ENCODE measurements at places on chromosomes 3 and 15.

- DNase-seq, result no peak
Measured at GRCh38 chr15:64746356-64746755, 29.0 kb downstream of the RBPMS2 start.

DNA sequence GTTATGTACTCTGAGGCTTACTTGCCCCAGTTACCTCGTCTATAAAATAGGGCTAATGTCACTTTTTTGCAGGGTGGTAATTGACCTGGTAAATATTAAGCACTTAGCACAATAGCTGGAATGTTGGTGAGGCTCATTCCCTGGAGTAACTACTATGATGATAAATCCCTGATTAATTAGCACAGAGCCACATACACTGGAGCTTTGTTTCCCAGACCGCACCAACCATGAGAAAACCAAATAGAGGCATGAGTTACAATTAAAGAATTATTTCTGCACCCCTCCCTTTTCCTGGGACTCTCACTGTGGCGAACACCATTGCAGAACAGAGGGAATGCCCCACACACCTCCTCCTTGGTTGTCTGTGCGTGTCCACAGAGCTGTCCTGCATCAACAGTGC is 76.6 kb upstream of the CPOX start:
- DNase-seq, result no peak

- no peak for DNase-seq
Measured at GRCh38 chr15:73932381-73933191, 6.3 kb downstream of the LOXL1 start.

DNA sequence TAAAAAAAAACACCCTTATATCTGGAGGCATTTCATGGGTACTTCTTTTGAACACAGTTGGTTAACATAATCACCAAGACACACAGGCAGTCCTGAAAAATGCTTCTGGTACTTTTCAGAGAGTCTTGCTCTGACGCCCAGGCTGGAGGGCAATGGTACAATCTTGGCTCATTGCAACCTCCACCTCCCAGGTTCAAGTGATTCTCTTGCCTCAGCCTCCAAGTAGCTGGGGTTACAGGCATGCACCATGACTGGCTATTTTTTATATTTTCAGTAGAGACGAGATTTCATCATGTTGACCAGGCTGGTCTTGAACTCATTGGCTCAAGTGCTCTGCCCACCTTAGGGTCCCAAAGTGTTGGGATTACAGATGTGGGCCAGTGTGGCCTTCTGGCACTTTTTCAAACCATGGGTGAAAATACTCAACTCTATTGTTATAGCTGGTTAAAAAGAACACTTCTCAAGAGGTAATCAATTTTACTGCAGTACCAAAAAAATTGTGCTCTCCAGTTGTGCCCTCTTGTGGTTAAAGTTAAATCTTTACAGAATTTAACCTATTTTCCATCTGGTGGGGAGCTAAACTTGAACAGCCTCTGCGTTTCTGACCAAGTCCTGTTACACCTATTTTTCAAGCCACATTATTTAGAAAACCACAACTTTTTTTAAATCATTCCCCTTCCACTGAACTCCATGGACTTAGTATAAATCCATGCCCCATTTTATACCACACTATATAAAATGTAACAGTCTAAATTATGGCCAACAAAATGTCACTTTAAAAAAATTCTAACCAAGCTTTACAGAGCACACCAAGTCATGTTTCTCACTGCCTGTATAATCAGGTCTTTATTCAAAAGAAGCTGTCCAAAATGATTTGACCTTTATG is 1.2 kb upstream of the SNAPC5 start:
- no peak for DNase-seq

DNA sequence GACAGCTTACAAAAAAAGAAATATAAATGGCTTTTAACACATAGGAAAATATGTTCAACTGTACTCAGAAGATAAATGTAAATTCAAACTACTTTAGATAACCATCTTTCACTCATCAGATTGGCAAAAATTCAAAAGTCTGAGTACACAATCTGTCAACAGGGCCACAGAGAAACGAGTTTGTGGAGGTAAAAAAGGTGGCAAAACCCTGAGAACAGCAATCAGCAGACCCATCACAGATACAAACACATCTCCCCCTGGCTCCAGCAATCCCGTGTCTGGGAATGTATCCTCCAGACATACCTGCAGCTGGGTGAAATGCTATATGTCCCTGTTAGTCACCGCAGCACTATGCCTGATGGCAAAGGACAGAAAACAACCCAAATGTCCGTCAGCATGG is 149.5 kb downstream of the OSBPL10 start:
- no peak for DNase-seq

- DNase-seq, result no peak
Measured at GRCh38 chr3:11507719-11508118, 136.0 kb downstream of the VGLL4 start.

GRCh38 chr15:25761971-25762662 is 101.0 kb downstream of the ATP10A start:
- peak; percentile 38 for DNase-seq

DNA sequence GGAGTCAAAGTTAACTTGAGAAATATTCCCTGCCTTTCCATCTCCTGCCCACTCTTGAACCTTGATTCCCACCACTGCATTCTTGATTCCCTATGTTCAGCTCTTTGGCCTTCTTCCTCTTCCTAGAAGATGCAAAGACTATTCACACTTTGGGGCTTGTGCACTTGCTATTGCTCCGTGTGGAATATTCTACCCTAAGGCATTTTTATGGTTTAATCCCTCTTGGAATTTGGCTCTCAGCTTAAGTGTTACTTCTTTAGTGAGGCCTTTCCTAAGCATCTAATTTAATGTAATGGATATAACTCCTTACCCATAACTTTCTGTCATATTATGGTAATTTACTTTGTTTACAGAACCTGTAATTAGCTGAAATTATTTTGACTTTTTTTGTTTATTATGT is 318.9 kb upstream of the COL8A1 start:
- no peak for DNase-seq

DNA sequence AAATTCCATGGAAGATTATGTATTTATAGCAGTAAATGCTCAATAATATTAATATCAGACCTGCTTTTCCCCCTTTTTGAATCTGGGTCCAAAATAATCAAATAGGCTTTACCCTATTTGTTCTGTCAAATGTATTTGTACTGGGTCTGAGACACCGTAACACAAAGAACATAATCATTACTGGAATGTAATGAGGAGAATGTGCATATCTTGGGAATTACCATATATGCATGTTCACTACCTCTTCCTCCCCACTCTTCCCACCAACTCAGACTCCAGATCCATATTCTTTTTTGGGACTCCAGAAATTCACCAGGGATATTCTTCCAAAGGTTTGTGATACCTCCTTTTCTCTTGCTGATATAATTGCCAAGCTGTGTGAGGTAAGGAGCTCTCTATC is 237.1 kb downstream of the KCNMB2 start:
- no peak for DNase-seq

DNA sequence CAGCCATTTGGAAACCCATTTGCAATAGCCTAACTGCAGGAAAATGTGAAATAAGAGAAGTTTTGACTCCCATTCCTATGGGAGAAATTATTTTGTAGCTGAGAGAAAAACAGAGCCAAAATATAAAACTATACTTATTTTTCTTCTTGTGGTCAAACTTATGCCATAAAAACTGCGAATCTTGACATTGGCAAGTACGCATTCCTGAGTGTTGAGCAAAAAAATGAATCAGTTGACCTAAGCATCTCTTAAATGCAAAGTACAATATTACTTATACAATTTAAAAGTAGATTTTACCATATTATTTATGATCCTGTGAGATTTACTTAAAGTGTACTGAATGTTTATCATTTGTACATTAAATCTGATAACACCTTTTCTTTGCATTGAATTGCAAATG is 50.1 kb upstream of the CMC1 start:
- no peak for DNase-seq

- DNase-seq, result no peak
Measured at GRCh38 chr3:78140866-78141265, 1101.0 kb downstream of the ROBO2 start.

DNA sequence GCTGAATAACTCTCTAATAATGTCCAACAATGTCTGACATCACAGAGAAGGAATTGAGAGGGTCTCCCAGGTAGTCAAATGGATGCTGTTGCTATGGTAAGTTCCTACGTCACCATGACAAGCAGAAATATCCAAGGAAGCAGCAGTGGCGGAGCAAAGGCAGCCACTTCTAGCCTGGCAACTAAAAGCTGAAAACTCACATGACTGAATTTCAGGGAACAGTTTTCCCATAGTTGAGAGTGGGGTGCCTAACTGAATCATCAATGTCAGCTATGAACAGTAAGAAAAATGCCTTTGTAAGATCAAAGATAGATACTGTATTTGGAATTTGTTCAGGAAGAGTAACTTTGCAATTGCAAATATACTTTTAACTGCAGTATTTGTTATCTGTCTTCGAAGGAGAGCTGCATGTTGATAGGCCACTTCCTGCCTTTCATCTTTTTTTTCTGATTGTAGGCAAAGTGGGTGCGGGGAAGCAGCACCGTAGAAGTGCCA is 161.7 kb downstream of the BBX start:
- DNase-seq, result no peak

- no peak for DNase-seq
Measured at GRCh38 chr3:131917006-131917405, 117.8 kb downstream of the CPNE4 start.

DNA sequence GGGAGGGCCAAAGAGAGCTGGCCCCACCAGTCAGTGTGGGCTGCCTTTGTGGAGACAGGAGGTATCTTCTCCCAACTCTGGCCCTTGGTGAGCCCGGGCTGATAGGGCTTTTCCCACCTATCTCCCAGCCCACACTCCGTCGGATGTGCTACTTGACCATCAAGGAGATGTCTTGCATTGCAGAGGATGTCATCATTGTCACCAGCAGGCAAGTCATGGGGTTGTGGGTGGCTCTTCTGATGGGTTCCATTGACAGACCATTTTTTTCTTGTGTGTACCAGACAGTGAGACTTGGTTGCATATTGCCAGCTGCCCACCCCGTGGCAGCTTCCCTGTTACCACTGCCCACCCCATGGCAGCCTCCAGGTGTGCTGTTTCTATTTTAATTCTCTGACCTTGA is 3.3 kb downstream of the COPG1 start:
- no peak for DNase-seq

DNA sequence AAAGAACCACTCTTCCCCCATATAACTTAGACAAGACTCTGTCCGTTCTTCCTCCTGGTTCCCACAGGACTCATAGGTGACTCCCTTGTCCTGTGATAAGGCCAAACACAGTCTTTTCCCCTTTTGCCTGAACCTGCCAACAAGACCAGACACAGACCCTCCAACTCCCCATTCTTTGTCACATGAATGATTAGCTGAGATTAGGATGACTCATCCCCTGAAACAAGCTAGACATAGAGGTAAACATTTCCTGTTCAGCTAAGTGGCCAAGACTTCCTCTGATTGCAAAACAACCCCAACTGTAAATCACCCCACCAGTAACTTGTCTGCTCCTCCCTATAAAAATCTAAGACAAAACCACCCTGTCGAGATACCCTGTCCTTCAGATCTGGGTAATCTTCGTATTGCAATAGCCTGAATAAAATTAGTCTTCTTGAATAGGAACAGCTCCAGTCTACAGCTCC is 11.4 kb upstream of the HTR3E start:
- no peak for DNase-seq

DNA sequence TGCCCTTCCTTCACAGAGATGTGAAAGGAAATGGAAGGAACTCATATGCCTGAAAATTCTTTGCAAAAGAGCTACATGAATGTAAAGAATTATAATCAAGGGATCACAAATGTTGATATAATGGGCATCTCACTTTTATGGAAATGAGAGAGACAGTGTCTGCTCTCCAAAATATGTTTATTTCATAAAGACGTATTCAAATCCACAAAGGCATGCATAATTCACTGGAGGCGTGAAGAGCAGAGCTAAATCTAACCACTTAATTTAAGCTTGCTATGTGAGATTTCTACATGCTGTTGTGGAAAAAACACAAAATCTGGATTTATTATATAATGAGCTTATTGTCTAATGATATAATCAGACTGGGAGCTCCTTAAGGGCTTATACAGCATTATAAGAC is 469.1 kb downstream of the RAP2B start:
- DNase-seq, result no peak

GRCh38 chr3:51355891-51356578 is 29.1 kb upstream of the MANF start:
- no peak for DNase-seq

Measured in CD4-positive, alpha-beta T cell treated with Interleukin-1 beta for 1 hour (primary cell).